NCI-H460 (cell line): ENCODE measurements at places on chromosomes 6 and 20.
A peak's percentile ranks its signal among the peaks of the same experiment; 100 is the strongest.

DNA sequence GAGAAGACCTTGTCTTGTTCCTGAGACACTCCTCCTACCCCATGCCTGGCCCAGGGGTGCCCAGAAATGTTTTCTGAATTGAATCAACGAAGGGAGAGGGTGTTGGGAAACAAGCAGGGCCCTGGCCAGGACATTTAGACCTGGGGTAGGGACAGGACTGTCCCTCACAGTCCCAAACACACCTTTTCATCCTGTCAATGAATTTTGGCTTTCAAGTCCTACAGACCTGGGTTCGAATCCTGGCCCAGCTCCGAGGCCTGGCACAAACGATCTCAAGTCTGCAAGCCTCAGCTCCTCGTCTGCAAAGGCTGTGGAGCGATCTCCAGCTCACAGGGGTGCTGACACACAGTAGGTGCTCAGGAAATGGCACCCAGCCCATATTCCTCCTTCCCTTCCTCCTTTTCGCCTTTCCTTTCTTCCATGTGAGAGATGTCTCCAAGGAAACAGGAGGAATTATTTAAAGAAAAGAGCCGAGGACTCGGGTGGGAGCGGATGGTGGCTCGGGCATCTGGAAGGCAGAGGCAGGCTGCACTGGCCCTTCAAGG, 7.3 kb upstream of the DLGAP4 start:
- no peak for DNase-seq

GRCh38 chr6:148109732-148110131, 232.9 kb upstream of the SASH1 start:
- no peak for DNase-seq

GRCh38 chr20:47860049-47860830, 75.0 kb upstream of the SULF2 start:
- no peak for DNase-seq

GRCh38 chr6:133835901-133836300, 53.0 kb upstream of the TCF21 start:
- DNase-seq, result no peak

GRCh38 chr6:90195094-90195829, 101.4 kb downstream of the BACH2 start:
- DNase-seq, result no peak

- peak; percentile 24 for DNase-seq
Observed at GRCh38 chr6:24720131-24720603, 1.2 kb upstream of the C6orf62 start.

DNA sequence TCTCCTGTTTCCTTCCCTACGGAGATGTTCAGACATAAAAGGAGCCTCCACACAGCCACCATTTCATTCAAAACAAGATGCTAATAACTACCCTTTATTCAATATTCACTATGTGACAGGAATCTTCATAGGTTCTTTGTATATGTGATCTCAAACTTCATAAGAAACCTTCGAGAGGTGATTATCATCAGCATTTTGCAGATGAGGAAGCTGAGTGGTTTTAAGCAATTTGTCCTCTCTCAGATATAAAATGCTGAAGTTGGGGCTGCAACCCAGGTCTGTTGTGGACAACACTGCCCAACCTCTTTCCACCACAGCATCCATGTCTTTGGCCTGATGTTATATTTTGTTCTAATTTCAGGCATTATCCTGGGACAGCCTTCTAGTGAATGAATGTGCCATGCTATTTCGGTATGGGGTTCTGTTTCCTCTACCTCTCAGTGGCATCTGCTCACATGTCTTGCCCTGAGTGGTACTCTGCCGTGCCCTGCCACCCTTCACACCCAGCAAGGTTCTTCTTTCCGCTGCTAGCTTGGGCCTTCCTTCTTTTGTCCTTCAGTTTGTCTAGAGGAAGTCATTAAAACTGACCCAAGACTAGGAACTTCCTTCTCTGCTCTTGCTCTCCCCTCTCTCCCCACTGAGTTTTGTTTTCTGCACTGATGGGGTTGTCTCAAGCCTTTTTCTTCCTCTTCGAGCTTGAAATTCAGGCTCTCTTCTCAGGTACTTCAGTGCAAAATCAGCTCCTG, 300.9 kb upstream of the PRDM1 start:
- no peak for DNase-seq

DNA sequence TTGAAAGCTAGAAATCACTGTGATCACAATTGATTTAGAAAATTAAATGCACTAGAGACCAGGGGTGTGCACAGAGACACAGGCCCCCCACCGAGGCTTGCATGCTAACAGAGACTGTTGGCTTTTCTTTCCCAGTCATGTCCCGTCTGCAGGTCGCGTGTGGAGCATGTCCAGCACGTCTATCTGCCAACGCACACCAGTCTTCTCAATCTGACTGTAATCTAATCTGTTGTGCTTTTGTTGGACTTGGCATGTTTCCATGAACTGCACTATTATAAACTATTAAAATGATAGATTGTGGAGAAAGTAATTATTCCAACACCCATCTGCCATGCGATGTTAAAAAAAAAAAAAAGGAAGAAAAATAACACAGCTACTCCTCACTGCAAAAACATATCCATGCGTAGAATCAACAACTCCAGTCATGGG, 17.7 kb downstream of the MYLIP start:
- DNase-seq, result no peak

DNA sequence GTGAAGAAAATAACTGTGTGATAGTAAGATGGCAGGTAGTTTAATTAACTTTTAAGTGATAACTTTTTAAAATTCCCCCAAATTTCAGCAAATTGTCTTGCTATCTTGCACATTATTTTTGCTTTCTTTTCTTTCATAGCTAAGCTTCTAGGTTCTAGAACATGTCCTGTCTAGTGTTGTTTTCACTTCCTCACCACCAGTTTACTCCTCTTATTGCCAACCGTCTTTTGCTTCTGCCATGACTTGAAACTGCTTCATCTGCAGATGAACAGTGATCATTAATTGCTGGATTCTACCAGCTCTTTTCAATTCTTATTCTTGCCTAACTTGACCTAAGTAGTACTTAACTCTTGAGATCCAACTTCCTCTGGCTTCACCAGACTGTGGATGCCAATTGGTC, 137.8 kb downstream of the CENPW start:
- no peak for DNase-seq

DNA sequence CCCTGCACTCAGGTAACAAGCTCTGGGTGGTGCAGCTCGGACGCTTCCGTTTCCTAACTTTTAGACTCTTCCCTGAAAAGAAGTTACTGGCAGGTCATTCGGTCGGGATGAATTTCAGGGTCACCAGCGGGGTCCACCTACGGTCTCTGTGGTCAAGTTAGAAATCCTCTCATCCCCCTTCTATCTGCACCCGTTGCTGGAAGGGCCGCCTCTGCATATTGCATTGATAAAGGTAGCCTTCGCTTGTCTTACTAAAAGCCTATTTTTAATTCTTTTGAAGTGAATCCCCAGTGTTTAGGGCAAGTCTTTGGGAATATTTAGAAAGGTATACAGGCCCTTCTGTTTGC, 47.3 kb downstream of the LRRN4 start:
- no peak for DNase-seq

GRCh38 chr20:11697055-11697454, 220.6 kb upstream of the BTBD3 start:
- DNase-seq, result no peak

GRCh38 chr6:1716868-1717267, 107.2 kb downstream of the FOXC1 start:
- no peak for DNase-seq

GRCh38 chr20:42204109-42204660, 586.0 kb upstream of the CHD6 start:
- DNase-seq, result no peak

DNA sequence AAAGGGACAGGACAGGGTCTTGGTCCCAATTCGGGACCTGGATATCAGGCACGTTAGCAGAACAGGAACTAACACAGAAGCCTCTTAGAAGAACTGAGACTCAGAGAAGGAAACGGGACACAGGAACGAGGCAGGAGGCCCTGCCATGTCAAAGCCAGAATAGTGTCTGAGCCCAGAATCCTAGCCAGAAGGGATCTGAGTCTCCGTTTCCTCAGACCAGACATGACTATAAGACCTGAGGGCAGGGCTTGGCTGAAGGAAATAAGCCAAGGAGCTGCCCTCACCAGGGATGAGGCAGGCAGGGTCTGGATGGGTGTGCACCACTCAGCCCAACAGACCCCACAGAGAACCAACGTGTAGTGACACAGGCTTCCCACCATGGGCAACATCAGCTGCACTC, 40.3 kb downstream of the TRERF1 start:
- DNase-seq, result no peak

- DNase-seq, result no peak
Observed at GRCh38 chr6:64160486-64160885, 524.9 kb downstream of the PHF3 start.
